ENCODE measurements at places on chromosomes 4 and X.

GRCh38 chr4:165085946-165086345 is 26.7 kb downstream of the TMEM192 start:
- no peak for DNase-seq

DNA sequence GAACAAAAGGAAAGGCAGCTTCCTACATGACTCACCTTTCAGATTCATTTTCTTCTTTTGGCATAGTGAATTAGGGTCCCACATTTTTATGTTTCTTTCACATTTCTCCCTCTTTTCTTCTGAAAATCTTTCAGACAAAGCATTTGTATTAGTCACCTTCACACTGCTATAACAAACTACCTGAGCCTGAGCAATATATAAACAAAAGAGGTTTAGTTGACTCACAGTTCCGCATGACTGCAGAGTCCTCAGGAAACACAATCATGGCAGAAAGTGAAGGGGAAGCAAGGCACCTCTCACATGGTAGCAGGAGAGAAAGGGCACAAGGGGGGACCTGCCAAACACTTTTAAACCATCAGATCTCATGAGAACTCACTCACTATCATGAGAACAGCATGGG is 36.9 kb downstream of the MAGEA9 start:
- no peak for DNase-seq

- no peak for DNase-seq
Observed at GRCh38 chr4:39410415-39410814, 3.7 kb downstream of the KLB start.

- DNase-seq = peak; percentile 12
Observed at GRCh38 chr4:159764343-159764952, 661.6 kb downstream of the RAPGEF2 start.
